ENCODE measurements at places on chromosomes 4 and X. TPM values are rescaled to one million over a fixed set of nuclear protein-coding genes. Genes with fewer than 3 reads are reported as not detected.

DNA sequence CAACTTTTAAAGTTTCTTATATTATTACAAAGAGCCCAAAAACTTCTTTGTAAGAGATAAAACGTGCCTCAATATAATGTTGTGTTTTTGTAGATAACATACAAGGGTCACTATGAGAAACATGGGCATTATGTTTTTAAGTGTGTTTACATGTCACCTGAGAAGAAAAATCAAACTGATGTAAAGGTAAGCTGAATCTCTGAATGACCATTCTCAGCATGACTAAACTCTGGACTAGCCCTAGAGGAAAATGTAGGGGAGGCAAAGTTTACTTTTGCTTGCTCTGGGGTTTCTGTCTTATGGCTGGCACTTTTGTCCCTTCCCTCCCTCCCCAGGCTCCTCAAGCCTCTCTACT, 6.8 kb downstream of the MEPE start:
- peaks cover 10% of the 10 kb centered on the region for H3K4me1 ChIP-seq
- H3K27ac ChIP-seq = no peak overlapping the region
- H3K27me3 ChIP-seq = no peaks in the 10 kb centered on the region
- H3K4me3 ChIP-seq = no peak overlapping the region
- DNase-seq = no peak

- no peaks in the 10 kb centered on the region for H3K27me3 ChIP-seq
- no peaks in the 10 kb centered on the region for H3K4me1 ChIP-seq
- no peak overlapping the region for H3K4me3 ChIP-seq
- no peak overlapping the region for H3K27ac ChIP-seq
Measured at GRCh38 chrX:13074297-13075262, 30.2 kb upstream of the FAM9C start.

GRCh38 chr4:107261241-107261874, 225.2 kb upstream of the DKK2 start:
- no peaks in the 10 kb centered on the region for H3K36me3 ChIP-seq
- DNase-seq = no peak
- H3K27me3 ChIP-seq = no peaks in the 10 kb centered on the region

DNA sequence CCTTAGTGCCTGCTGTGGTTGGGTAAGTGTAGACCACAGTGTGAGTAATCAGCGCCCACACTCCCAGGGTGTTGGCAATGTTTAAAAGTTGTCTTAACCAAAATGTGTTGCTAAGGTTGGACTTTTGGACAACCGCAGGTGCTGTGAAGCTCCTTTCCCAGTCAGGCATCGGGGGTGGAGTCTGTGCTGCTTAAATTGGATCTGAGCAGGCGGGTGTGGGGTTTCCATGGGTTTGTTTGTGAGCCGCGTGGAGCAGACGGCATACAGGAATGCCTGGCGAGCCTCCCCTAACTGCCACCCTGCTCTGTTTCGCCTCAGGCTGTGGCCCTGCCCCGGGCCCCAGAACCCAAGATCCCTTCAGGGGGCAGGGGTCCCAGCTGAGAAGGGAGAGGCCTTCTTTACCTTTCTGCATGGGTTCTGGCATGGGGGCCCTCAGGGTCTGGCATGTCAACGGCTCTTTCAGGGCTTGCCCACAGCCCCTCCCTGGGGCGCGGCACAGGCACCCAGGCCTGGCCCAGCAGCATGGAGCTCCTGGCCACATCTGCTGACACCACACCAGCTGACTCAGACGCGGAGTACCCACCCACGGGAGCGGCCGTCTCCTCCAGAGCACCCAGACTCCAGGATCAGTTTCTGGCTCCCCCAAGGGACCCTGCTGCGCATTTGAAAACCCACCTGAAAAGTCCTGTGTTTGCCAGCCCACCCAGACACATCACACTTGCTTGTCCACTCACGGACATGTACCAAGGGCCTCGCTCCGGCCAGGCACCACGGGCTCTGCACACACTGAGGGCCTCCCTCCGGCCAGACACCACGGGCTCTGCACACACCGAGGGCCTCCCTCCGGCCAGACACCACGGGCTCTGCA, 5.1 kb upstream of the SPON2 start:
- no peak overlapping the region for H3K27ac ChIP-seq
- H3K27me3 ChIP-seq = peaks cover 6% of the 10 kb centered on the region
- H3K4me3 ChIP-seq = no peak overlapping the region
- H3K4me1 ChIP-seq = no peaks in the 10 kb centered on the region

RTL3 gene
- not detected for total RNA-seq

DNA sequence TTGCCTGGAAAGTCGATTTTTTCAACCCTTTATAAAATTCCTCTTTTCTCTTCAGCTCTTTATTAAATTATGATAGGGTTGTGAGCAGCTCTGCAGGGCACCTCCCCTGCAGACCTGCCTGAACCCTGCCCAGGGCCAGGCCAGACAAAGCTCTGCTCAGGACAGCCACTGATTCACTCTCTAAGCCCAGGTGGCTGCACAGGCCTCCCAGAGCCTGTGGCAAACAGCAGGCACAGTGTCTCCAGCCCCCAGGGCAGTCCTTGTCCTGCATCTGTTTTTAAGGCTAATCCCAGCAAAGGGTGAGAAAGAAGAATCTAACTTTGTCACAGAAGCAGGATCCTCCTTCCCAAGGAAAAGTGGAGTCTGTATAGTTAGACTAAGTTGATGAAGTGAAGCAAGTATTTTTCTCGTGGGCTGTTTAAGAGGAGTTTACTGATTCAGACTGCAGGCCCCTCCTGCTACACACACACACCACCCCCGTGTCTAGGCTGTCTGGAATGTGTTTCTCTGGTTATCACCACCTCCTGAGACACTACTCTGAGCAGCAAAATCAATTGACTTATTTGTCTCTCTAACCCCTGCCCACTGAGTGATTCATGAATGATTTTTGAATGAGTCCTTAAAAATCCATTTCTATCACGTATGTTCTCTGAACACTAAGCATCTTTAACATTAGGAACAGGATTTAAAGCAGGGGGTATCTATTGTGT, 101.7 kb downstream of the CHIC2 start:
- H3K4me3 ChIP-seq = no peak overlapping the region
- DNase-seq = no peak
- no peaks in the 10 kb centered on the region for H3K27me3 ChIP-seq
- H3K4me1 ChIP-seq = no peaks in the 10 kb centered on the region
